ENCODE measurements at places on chromosomes 16 and 17.

DNA sequence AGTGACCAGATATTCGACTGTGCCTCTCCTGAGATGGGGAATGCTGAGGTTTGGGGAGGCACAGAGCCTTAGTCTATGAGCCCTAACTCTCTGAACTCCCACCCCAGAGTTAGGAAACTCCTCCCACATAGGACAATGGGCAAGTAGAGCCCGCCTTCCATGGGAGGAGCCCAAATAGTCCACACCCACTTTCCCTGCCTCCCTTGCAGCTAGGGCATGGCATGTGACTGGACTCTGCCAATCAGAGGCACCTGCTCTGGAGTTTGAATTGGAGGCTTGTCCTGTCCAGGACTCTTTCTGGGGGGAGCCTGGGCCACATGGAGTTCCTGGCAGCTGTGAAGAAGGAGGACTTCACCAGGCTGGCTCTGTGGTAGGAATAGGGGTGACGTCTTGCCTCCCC lies 48.4 kb downstream of the SOCS1 start:
- DNase-seq, result no peak

GRCh38 chr17:4475001-4475400 lies 23.7 kb upstream of the SPNS2 start:
- DNase-seq, result no peak

- no peak for DNase-seq
Measured at GRCh38 chr17:57350266-57350665, 93.9 kb downstream of the MSI2 start.

DNA sequence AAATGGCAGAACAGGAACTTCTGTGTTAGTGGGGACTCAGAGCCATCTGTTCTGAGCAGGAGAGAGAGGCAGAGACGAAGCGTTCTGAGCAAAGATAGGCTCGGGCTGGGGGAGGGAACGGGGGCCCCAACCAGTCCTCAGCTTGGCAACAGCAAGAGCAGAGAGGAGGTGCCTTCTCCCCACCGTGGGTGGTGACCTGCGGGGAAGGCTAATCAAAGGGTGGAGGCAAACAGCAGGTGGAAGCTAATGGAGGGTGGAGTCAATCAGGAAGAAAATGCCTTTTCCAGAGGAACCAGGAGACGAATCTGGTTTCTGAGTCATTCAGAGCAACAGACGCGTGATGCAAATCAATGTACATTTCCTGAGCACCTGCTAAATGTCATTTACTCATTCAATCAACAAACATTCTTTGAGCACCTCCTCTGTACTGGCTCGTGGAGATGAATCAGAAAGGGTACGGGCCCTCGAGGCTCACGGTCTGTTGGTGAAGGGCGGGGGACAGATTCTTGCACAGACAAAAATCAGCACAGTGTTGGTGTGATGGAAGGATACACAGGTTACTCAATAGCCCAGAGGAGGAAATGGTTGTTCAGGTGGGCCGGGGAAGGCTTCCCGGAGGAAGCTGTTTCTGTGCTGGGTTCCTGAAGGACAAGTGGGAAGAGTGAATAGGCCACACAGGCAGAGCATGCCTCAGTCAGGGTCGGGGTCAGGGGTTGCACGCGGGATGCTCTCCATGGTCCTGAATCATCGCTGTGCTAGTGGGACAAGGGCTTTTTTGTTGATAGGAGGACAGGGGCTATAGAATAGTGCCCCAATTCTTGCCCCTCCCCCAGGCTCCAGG lies 5.7 kb upstream of the SPNS2 start:
- DNase-seq, result no peak

GRCh38 chr17:18139498-18139897 lies 30.9 kb downstream of the MYO15A start:
- no peak for DNase-seq

DNA sequence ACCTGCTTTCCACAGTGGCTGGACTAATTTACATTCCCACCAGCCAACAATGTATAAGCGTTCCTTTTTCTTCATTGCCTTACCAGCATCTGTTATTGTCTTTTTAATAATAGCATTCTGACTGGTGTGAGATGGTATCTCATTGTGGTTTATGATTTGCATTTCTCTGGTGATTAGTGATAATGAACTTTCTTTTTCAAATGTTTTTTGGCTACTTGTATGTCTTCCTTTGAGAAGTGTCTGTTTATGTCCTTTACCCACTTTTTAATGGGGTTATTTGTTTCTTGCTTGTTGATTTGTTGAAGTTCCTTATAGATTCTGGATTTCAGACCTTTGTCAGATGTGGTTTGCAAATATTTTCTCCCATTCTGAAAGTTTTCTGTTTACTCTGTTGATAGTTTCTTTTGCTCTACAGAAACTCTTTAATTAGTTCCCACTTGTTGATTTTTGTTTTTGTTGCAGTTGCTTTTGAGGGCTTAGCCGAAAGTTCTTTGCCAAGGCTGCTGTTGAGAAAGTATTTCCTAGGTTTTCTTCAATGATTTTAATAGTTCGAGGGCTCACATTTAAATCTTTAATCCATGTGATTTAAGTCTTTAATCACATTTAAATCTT lies 26.8 kb downstream of the ITGAM start:
- DNase-seq, result no peak

- DNase-seq, result no peak
Measured at GRCh38 chr17:66753126-66753920, 81.6 kb upstream of the CACNG5 start.

DNA sequence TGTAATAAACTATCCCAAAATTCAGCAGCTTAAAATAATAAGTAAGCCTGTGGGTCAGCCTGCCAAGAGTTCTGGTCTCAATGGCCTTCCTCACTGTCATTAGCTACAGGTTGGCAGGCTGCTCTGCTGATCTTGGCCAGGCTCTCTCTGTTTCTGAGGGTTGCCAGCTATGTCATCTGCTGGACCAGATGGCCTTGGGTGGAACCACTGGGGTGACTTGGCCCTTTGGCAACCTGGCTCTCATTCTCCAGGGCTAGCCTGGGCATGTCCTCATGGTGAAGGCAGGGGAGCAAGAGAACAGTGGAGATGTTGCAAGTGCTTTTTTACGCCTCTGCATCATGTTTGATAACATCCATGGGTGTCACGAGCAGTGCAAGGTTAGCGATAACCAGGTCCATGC lies 13.9 kb downstream of the ITGAM start:
- no peak for DNase-seq

DNA sequence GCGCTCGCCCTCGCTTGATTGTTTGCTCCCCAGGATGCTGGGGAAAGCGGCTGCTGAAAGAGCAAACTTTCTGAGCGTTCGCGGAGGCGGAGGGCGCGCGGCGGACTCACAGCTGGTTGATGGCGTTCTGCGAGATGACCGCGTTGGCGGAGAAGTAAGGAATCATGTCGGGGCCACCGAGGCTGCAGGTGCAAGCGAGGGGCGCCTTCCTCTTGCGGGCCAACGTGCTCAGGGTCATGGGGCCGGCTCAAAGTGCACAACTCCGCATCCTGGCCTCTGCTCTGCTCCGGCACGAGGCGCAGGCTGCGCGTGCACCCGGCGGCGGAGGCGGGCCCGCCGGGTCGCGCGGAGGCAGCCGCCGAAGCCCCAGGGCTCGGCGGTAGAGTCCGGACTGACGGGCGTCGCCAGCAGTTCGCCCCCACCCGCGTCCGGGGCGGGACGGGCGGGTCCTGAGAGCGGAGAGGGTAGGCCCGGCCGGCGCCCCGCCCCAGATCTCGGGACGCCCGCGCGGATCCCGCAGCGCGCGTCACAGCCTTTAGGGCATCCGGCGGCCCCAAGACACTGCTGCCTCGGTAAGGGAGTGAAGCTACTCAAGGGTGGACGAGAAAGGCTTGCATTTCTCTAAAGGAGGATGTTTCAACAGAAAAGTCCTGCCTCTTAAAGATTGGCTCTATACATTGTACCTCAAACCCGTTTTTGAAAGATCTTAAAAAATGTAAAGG lies 138.5 kb upstream of the CORO6 start:
- no peak for DNase-seq

DNA sequence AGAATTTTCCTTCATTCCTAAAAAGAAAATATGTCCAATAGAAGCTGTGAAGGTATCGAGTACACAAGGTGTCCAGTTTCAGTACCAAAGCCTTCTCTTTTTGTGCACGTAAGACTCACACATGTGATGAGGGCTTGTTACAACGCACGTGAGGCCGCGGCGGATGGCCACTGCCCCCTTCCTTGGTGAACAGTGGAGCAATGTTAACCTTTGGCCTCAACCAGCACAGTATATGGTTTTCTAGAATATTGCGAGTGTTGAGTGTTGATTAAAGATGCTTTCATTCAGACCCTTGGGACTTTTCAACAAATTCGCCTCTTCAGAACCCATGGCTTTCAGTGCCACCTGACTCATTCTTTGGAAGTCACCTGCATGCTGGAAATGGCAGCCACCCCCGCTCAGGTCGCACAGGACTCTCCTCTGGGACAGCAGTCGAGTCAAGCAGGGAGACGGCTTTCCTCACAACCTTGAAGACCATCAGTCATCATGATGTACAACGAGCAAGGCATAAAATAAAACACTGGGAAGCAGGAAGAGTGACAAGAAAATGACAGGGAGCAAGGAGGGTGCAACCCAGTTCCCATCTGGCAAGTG lies 14.5 kb downstream of the MAP1LC3B start:
- no peak for DNase-seq

DNA sequence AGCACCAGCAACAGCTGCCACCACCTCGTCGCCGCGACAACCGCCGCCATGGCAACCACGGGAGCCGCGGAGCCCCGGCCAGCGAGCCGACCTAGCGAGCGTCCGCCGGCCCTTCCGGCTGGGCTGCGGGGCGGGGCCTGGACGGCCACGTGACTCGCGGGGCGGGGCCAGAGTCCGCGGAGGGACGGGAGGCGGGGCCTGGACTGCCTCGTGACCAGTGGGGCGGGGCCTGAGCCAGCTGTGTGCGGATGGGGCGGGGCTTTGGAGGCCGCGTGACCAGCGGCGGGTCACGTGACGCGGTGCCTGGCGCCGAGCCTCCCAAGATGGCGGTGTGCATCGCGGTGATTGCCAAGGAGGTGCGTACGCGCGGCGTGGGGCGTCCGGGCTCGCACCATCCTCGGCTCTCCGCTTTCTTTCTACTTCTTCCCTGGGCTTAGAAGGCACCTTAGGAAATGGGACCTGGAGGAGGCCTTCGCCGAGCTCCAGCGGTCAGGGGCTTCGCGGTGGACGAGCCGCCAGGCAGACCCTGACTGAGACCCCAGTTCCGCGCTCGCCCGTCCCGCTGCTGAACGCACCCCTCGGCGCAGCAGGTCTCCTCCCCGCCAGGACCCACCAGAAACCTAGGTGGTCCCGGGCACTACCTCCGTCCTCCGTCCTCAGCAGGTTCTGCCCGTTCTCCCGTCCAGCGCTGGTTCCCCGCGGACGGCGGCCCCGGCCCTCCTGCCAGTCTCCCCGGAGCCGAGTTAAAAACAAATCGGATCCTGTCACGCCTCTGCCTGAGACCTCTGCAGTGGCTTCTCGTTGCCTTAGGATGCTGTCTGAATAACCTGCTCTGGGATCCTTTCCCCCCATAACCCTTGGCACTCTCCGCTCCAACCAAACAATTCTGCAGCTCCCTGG lies at the start of the genes GALNS and TRAPPC2L:
TSS of gene GALNS (minus strand) at position 120 of the 900 bp plus-strand sequence. CDS start at position 50, 70 bp downstream.
TSS of gene TRAPPC2L (plus strand) at position 300 of the 900 bp plus-strand sequence. CDS start at position 324, 24 bp downstream.
- DNase-seq, result peak; percentile 75

DNA sequence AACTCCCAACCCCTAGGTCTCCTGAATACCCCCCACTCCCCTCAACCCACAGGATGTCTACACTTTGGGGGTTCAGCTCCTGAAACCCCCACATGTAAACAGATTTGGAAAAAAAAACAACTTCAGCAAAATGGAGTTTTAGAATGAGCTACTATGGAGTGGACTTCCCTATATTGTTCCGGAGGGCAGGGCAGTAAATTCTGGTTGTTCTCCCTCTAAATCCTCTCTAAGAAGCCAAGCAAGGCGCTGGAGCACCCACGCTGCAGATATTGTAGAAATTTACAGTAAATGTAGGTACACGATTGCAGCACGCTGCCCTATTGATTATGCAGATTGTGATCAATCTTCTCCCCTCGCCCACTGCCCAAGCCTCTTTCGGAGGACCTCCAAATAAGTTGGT lies 8.5 kb upstream of the ZFHX3 start:
- no peak for DNase-seq

GRCh38 chr17:67067571-67068482 lies 23.5 kb downstream of the CACNG1 start:
- no peak for DNase-seq

- DNase-seq, result no peak
Measured at GRCh38 chr17:63433746-63434591, 12.1 kb downstream of the CYB561 start.

DNA sequence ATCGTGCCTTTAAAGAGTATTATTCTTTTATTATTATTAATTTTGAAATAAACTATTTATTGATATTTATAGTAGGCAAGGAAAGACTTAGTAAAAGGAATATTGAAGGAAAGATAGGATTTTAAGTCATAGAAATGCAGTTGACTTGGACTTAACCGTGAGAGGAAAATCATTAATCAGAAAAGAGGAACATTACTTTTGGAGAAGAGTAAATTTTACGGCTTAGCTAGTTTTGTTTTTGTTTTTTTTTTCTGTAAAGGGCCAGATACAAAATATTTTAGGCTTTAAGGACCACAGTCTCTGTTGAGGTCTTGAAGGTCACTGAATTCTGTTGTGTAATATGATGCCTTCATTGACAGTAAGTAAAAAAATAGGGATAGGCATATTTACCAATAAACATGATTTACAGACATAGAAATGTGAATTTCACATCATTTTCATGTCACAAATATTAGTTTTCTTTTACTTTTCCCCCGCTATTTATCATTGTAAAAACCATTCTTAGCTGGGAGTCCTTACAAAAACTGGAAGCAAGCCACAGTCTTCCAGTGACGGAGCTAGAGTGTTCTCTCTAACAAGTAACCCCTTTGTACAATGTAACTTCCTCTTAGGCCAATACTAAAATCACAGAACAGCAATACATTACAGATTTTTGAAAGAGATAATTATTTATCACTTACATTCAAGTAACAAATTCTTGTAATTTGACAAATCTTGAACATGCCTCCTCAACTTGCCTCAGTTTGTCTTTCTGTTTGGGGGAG lies 2.3 kb upstream of the KCNJ16 start:
- DNase-seq, result no peak

GRCh38 chr17:3565143-3565542 lies 7.5 kb upstream of the TRPV3 start:
- DNase-seq, result no peak

DNA sequence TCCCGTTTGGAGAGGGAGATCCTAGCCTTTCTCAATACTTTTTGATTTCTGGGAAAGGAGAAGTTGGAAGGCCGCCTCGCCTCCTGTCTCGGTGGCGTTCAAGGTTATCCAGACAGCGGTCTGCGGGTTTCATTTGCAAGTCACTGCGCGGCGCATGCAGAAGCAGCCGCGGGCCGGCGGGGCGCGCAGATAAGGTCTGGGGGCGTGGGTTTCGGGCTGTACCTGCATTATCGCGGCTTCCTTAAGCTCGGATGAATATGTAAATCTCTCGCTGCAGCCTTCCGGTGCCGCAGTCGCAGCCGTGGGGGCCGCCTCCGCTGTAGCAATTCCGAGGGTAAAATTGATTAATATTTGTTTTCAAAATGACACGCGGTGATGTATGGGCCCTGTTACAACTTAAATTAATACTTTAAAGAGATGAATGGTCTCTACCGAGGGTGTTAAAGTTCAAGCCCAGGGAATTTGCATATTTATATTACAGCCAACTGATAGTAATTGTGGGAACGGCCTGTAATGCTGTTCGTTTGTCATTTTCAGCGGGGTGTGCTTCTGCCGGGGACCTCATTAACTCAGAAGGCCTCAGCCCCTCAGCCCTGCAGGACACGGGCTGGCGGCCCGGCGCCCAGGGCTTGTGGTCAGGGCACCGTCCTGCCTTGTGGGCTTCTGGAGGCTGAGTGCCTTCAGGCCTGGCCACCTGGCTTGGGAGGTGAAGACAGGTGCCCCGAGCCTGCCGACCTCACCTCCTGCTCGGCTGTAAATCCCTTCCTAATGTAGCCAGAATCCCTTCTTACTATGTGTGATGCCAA lies 99.4 kb downstream of the CYLD start:
- DNase-seq, result no peak

- DNase-seq, result no peak
Measured at GRCh38 chr16:30924913-30925631, 1.7 kb downstream of the FBXL19 start.

- DNase-seq, result no peak
Measured at GRCh38 chr17:58530655-58531054, 16.2 kb upstream of the MTMR4 start.
